ENCODE measurements at places on chromosomes 7 and 10.
A peak's percentile ranks its signal among the peaks of the same experiment; 100 is the strongest.

GRCh38 chr7:104156842-104157277 is 51.0 kb downstream of the ORC5 start:
- no peak for DNase-seq

DNA sequence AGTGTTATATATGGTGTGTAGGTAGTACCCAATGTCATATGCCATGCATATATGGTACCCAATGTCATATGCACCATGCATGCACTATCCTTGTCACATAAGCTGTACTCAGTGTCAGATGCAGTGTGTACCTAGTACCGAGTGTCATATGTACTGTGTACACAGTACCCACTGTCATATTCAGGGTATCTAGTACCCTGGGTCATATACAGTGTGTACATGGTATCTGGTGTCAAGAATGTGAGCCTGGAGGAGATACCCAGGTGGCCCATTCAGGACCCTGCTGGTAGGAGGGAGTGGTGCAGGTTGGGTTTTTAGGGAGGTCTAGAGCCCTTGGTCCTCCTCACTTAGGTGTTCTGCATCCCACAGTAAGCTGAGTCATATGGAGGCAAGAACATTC is 1.8 kb downstream of the ZMYND11 start:
- no peak for DNase-seq

- no peak for DNase-seq
These were observed 76.8 kb downstream of the HIBADH start for GRCh38 chr7:27585781-27586447.

- DNase-seq = no peak
These were observed 91.6 kb downstream of the HECW1 start for GRCh38 chr7:43204081-43204480.

- peak; percentile 74 for DNase-seq
These were observed 19.5 kb upstream of the GNA12 start for GRCh38 chr7:2863461-2864066.

- no peak for DNase-seq
These were observed 458.8 kb upstream of the LRRTM3 start for GRCh38 chr10:66467042-66467441.

DNA sequence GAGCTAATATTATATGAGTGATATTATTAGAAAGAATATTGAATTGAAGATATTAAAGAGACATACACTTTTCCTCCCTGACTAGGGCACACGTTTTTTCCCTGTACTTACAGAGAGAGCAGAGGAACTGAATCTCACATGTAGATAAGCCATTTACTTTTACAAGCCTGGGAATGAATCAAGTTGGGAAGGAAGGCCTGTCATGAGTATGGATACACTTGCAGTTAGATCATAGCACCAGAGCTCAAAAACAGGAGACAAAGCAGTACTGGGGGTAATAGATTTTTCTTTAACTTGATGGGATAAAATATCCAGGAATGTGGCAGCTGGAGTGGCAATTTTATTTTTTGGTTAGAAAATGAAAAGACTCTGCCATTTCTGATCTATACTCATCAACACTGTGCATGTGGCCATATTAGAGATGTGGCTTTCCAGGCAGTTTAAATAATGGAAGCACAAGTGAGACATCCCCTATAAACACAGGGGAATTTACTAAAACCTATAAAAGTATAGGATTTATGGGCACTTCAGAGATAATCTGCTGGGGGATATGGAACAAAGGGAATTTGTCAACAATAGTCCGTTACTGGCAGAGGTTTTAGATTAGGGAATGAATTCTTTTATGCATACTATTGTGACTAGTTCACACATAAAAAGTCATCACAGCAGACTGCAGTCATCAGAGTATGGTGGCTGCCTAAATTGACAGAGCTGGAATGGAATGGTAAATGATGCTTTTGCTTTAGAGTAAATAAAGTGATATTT is 657.7 kb upstream of the MBL2 start:
- no peak for DNase-seq
